ENCODE measurements at places on chromosomes 1 and 21.

- no peak for DNase-seq
These were observed 21.3 kb upstream of the TLCD4 start for GRCh38 chr1:95095833-95096217.

DNA sequence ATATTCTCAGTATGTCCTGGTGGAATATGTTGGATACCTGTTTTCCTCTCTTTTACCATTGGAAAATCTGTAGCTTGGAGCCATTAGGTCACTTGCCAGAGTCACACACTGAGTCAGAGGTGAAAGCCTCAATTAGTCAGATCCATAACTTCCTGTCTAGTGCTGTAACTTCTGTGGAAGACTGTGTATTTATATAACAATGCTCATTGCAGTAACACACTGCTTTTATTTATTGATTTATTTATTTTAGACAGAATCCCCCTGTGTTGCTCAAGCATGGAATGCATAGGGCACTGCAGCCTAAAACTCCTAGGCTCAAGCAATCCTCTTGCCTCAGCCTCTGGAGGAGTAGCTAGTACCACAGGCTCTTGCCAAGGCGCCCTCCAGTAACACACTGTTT, 1.3 kb upstream of the DOCK7 start:
- DNase-seq = no peak

DNA sequence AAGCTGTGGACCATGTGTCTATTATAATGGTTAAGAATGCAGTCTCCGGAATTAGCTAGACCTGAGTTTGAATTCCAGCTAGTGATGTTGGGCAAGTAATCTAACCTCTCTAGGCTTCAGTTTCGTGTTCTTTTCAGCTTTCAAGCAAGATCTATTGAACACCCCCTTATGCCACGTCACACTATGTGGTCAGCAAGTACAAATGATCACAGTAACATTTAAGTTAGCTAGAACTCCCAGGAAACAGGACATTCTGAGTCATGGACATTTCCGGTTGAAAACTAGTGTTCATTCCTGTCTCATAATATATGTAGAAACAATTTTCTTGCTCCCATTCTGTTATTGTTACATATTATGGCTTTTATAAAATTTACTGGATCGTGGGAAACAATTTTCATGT, 34.0 kb upstream of the NHLH2 start:
- no peak for DNase-seq

GRCh38 chr1:82391712-82392111, 591.0 kb downstream of the ADGRL2 start:
- no peak for DNase-seq

- peak; percentile 88 for DNase-seq
These were observed 8.7 kb downstream of the SH3BP5L start for GRCh38 chr1:248817065-248817464.

DNA sequence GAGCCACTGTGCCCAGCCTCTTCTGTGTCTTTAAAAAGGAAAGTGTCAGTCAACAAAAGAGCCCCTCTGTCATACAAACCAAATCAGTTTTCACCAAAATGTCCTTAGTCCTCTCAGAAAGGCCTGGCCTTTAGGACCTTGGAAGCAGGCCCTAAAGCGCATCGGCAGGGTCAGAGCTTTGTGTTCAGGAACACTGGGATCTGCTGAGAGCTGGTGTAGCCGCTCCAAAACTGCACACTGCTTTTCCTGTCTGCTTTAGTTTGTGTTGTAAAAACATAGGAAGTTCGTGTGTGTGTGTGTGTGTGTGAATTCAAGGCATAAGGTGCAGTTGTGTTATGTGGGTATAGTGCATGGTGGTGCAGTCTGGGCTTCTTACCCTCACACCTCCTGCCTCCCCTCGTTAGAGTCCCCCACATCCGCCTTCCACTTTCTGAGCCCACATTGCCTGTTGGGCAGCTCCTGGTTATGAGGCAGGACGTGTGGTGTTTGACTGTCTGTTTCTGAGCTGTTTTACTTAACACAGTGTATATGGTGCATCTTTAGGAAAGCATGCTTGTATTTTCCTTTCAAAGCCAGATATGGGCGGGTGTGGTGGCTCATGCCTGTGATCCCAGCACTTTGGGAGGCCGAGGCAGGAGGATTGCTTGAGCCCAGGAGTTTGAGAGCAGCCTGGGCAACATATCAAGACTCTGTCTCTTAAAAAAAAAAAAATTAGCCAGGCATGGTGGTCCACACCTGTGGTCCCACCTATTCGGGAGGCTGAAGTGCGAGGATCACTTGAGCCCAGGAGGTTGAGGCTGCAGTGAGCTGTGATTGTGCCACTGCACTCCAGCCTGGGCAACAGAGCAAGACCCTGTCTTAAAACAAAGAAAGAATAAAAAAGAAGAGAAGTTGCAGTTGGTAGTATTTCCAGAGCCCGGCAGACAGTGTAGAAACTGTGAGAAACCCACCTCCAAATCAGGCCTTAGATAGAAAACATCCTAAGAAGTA, 12.4 kb downstream of the IBA57 start:
- DNase-seq = no peak

DNA sequence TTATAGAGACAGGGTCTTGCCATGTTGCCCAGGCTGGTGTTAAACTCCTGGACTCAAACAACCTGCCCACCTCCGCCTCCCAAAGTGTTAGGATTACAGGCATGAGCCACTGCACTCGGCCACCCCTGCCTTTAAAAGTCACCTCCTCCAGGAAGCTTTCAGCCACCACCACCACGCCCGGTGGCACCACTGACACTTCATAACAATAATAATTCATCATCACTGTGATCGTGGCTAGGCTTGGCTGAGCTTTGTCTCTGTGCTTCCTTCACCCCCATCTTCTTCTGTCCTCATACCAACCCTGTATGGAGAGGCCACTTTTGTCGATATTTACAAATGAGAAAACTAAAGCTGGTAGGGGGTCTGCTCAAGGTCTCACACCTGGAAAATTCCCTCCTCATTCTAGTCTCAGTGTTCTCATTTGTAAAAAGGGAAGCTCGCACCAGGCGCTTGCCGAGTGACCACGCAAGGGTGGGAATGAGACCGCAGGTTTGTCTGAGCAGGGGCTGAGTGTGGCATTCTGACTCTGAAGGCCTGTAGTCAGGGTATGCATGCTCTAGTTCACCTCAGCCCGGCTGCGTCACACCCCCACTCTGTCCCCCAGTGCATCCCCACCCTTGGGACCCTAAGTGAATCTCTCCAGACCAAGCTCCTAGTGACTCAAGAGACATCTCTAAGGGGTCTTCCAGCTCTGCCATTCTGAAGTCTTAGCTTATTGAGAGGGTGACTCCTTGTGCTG, 12.9 kb upstream of the EPHA2 start:
- no peak for DNase-seq

GRCh38 chr1:33683913-33684312, 180.0 kb upstream of the HMGB4 start:
- no peak for DNase-seq

- no peak for DNase-seq
These were observed 82.0 kb downstream of the DISP1 start for GRCh38 chr1:222896630-222897526.

DNA sequence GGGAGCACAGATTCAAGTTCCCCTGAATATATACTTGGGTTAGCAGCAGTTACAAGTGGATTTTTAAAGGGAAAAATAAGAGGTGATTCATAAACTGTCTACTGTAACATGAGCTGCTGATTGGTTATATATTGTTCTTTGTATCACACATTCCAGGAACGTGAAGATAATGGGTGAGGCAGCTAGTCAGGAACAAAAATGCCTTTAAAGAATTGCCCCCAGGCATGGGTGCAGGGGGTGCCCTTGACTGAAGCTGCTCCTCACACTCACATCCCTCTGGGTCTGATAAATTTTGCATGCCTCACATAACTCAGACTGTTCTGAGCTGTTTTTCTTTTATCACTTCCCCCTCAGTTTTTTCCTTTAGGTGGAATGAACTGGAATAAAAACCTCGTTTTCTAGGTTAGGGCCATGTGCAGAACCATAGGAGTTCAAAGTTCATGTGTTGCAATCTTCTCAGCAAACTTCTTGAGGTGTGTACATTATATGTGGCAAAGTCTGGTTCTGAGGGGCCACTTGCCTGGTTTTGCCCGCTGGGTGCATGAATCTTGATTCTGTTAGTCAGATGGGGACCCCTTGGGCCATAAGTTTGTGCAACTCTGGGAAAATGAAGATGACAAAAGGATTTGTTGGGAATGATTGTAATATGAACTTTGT, 21.1 kb downstream of the TBX19 start:
- no peak for DNase-seq

DNA sequence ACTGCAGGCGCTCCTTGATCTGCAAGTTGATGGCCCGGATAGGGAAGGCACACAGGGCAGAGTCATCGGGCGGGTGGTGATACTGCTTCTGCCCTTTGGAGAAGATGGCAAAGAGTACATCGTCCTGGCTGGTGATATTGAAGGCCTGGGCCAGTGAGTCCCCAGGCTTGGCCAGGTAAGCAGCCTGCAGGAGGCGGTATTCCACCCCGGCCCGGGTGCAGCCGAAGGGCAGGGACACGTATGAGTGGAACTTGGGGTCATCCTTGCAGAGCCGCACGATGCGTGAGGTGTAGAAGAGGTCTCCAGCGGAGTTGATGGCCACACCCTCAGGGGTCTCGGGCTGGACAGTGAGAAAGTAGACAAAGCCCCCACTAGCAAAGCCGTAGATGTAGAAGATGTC, 27.4 kb downstream of the PLXNA2 start:
- DNase-seq = no peak

DNA sequence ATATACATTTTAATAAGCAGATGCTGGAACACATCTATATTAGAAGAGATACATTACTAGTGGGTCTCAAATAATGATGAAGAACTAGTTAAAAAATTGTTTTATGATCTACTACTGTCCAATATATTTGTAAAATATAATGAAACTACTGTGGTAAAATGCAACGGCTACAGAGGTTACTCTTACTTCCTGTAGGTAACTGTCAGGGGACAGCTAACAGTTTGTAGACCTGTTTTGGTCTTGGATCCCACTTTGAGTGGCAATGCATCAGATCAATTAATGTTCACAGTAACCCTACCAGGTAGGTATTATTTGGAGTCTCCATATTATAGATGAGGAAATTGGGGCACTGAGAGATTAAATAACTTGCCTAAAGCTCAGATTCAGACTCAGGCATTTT, 26.7 kb upstream of the MYSM1 start:
- no peak for DNase-seq

DNA sequence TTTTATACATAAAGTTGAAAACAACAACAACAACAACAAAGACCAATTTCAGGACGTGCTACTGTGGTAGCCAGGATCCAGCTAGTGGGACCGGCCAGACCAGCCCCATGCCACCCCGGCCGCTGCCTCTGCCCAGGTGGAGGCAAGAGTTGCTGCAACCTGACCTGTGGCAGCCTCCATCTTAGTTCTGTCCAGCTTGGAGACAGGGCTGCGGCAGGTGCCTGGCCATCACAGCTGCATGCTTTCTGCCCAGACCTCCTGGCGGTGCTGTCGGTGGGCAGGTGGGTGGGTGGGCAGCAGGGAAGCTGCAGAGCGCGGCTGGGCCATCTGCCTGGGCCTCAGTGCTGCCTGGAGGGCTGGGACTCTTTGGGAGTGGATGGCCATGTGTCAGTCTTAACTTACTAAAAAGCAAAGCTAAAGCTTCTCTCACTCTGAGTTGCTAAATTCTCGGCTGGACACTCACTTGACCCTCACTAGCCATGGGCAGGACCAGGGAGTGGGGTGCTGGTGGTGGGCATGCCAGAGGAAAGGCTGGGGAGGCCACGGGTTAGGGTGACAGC, 38.6 kb downstream of the KIAA1614 start:
- no peak for DNase-seq

DNA sequence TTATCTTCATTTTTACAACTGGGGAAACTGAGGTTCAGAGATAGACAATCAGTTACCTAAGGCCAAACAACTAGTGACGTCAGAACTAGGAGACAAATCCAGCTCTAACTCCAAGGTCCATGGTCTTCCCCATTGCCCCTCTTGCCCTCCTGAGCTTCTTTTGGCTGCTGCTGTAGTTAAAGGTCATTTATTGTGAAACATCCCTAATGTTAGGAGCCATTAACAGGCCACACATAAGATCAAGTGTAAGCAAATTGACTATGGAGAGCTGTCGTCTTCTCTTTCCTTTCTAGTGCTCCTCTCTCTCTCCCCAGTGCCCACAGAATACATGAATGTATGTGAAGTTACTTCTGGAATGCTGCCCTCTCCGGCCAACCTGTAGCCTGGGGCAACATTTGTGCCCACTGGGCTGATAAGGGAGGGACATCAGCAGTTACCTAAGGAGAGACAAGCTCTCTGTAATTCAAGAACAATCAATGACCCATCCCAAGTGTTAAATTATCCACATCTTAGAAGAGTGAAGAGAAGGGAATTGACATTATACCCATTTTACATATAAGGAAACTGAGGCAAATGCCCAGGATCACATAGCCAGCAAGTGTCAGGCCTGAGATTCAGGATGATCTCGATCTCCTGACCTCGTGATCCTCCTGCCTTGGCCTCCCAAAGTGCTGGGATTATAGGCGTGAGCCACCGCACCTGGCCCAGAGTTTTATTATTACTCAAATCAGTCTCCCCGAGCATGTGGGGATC, 40.1 kb downstream of the PTAFR start:
- DNase-seq = no peak

DNA sequence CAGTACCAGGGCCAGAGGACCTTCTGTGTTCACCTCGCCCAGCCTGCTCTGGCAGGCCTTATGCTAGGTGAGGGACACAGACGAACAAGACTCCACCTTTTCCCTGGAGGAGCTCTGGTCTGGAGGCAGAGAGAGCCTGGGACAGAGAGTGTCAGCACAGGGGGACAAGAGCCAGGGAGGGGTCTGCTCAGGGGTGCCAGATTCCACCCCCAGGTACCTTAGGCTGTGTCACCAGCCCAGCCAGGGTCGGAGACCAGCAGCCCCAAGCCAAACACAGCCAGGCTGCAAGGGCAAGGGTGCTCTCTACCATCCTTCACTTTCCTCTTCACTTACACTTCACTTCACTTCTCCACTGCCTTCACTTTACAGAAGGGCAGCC, 4.3 kb upstream of the LRP8 start:
- no peak for DNase-seq

- DNase-seq = no peak
These were observed 11.6 kb downstream of the KCNK1 start for GRCh38 chr1:233625510-233625981.

All from GF-D8 (cell line).